ENCODE measurements at places on chromosomes 7 and 10.

DNA sequence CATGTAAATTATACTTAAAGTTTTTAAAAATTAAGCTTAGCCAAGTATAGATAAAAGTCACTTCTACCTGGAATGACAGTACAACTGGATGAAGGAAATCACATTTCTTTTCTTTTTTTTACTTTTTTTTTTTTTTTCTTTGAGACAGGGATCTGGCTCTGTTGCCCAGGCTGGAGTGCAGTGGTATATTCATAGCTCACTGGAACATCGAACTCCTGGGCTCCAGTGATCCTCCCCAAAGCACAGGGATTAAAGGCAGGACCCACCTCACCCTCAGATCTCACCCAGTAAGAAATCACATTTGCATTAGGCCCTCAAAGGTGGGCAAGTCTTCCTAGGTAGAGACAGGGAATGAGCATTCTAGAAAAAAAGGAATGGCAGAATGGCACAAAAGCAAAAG, 69.5 kb upstream of the C1GALT1 start:
- no peak for DNase-seq

- no peak for DNase-seq
Observed at GRCh38 chr7:150313870-150314269, 9.3 kb upstream of the LRRC61 start.

GRCh38 chr10:62527019-62527827, 153.1 kb downstream of the ZNF365 start:
- no peak for DNase-seq

DNA sequence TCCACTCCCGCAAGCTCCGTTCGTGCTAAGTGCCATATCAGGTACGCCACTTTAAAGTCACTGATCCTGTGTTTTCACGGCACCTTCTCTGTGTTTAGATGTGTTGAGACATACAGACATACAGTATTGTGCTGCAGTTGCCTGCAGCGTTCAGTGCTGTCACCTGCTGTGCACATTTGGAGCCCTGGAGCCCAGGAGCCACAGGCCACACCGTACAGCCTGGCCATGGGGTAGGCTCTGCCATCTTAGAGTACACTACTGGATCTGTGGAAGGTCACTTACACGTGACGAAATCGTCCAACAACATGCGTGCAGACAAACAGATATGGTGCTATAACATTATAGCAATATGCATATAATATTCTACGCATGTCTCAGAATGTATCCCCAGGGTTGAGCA, 111.3 kb downstream of the ELFN1 start:
- DNase-seq = no peak

- no peak for DNase-seq
Observed at GRCh38 chr7:1948301-1948796, 278.3 kb downstream of the ELFN1 start.

- DNase-seq = no peak
Observed at GRCh38 chr7:3682028-3682710, 381.1 kb downstream of the SDK1 start.

- DNase-seq = no peak
Observed at GRCh38 chr10:80603516-80603915, 65.8 kb downstream of the SH2D4B start.

- DNase-seq = no peak
Observed at GRCh38 chr7:52726493-52726892, 308.9 kb upstream of the POM121L12 start.

- DNase-seq = no peak
Observed at GRCh38 chr7:121390109-121390508, 6.0 kb downstream of the FAM3C start.

- DNase-seq = no peak
Observed at GRCh38 chr7:33418251-33418701, 288.9 kb downstream of the BBS9 start.

DNA sequence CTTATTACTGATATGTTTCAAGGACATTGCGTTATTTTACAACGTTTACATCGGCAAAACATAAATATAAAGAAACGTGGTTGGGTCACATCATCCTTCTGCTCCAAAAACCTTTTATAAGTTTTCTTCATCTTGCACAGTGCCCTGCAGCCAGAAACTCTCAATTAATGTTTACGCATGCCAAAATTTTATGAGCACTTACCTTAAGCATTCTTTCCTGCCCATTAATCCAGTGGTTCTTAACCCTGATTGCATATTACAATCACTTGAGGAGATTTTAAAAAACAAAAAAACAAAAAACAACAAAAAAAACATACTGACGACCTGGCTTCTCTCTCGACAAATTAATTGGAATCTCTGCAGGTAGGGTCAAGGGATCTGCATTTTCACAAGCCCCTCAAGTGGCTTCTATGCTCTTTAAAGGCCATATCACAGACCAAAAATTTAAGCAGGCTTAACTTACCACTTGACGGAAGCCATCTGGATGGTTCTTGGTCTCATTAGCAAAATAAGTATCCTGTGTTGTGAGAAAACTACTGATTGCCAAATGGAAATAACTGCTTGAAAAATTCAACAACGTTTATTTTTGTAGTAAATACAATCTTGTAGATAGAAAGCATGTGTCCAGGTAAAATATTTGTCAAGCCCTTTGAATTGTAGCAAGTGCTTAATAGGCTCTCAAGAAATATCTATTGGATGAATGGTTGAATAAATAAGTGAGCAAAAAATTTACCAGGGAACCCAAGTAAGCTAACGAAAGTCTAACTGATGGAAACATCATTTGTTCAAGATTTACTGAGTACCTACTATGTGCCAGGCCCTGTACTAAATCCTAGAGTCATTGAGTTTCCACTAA, 30.9 kb upstream of the SLC16A12 start:
- no peak for DNase-seq

GRCh38 chr10:5595095-5595494, 70.3 kb downstream of the CALML3 start:
- DNase-seq = no peak

- DNase-seq = no peak
Observed at GRCh38 chr7:15854841-15855524, 168.5 kb upstream of the MEOX2 start.
